ENCODE measurements at places on chromosomes 6 and 20.
A peak's percentile ranks its signal among the peaks of the same experiment; 100 is the strongest.

DNA sequence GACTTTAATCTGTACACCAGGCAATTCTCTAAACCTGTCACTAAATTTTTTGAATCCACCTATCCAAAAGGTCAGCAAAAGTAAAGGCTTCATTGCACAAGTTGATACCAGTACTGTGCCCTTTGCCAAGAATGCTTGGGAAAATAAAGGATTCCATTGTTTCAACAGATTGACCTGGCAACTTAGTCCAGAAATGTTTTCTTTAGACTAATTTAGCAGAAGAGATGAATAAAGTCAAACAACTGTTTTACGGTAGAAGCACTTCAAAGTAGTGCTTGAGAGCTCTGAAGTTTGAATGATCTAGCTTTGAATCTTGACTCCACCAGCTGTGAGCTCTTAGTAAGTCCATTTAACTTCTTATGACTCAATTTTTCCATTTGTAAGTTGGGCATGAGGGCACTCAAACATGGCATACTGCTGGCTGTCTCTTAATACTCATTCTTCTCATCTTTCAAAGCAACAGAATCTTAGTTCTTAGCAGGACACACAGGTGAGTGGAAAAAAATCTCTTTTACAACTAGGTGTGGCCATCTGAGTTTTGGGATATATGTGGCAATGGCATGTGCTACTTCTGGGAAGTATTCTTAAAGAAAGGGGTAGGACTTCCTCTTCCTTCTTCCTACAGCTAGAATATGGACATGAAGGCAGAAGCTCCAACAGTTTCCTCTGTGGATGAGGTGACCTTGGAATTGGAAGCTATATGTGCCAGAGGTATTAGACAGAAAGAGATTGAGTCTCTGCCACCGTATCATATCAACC is 55.9 kb upstream of the LOC128125822 start:
- DNase-seq: no peak

DNA sequence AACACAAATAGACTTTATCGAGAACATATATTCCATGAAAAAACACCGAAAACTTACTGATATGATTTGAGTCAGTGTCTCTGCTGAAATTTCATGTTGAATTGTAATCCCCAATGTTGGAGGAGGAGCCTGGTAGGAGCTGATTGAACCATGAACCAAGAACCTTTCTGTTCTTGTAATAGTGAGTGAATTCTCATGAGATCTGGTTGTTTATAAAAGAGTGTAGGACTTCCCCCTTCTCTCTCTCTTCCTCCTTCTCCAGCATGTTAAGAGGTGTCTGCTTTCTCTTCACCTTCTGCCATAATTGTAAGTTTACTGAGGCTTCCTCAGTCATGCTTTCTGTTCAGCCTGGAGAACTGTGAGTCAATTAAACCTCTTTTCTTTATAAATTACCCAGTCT is 1289.3 kb upstream of the CITED2 start:
- no peak for DNase-seq

- peak; percentile 58 for DNase-seq
Measured at GRCh38 chr20:62740286-62741141, 31.9 kb downstream of the NTSR1 start.

GRCh38 chr6:49541210-49541724 is 9.2 kb upstream of the C6orf141 start:
- peak; percentile 59 for DNase-seq

DNA sequence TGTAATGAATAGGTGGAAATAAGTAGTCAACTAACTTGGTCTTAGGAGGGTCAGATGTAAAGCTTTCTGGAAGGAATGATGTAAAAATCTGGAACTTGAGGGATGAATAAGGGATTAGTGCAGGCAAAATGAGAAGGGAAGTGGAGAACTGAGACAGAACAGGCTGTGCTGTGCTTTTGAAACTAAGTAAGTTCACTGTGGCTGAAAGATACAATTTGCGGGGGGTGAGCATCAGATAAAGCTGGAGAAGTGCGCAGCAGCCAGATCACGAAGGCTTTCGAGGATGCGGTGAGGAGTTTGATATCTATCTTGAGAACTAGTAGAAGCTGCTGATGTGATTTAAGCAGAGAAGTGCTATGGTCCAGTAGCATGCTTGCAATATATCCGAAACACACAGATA is 247.8 kb downstream of the RNF144B start:
- no peak for DNase-seq

GRCh38 chr6:161890832-161891297 is 617.0 kb upstream of the AGPAT4 start:
- no peak for DNase-seq

DNA sequence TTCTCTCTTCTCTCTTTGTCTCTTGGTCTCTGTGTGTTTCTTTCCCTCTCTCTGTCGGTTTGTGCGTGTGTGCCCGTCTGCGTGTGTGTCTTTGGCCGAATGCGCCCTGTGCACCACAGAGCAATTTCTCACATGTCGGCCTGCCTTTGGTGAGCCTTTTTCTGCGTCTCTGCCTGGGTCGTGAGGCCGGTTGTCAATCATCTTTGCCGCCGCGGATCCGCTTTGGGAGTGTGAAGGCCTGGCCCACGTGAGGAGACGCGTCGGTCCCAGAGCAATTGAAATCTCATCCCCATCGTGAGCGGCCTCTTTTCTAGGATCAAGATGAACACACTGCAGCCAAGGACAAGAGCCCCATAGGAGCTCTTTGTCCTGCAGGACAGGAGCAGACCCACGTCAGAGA is 580.7 kb upstream of the ZNF337 start:
- DNase-seq: no peak

DNA sequence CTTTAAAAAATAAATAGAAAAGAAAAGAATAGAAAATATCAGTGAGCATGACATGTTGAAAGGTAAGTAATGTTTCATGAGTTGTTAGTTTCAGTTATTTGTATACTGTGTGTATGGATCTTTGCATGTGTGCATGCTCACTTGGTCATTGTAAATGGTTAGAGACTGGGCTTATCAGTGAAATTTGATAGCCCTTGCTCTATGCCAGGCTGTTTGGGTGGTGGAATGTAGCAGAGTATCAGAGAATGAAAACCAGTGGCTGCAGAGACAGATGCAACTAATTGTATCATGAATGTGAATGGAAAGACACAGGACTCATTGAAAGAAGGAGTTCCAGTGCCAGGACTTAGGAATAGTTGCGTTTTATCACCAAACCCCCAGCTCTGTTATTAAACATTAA is 4.2 kb downstream of the GSTA2 start:
- DNase-seq: no peak

GRCh38 chr6:136886091-136886490 is 36.0 kb upstream of the SLC35D3 start:
- no peak for DNase-seq

DNA sequence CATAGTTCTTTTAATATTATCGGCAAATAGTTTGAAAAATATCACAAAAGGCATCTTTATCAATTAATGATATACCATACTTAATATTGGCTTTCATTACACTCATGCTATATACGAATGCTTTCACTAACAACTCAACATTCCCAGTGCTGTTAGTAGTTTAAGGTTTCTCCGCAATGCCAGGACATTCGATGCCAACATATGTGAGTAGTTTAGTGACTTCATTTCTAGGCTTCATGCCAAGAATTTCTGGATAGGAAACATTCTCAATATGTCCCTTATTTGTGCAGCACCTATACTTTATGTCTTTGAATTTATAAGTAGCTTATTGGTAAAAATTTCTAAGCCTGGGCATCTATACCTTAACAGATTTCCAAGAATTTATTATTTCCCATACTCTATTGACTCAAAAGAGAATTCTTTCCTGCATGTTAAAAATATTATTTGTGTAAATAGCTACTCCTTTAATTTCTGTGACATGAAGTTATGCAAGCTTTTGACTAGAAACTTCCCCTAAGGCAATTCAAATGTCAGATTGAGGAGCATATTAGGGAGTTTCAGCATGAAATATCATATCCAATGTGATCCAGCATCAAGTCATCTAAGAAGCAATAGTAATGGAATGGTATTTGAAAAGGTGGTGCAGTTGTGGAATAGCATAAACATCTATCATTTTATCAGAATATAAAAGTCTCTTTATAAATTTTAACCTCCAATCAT is 236.0 kb upstream of the STXBP5 start:
- peak; percentile 65 for DNase-seq

GRCh38 chr6:85186546-85187175 is 263.2 kb upstream of the NT5E start:
- DNase-seq: no peak

- DNase-seq: peak; percentile 88
Measured at GRCh38 chr6:2542858-2543218, 207.9 kb downstream of the MYLK4 start.

DNA sequence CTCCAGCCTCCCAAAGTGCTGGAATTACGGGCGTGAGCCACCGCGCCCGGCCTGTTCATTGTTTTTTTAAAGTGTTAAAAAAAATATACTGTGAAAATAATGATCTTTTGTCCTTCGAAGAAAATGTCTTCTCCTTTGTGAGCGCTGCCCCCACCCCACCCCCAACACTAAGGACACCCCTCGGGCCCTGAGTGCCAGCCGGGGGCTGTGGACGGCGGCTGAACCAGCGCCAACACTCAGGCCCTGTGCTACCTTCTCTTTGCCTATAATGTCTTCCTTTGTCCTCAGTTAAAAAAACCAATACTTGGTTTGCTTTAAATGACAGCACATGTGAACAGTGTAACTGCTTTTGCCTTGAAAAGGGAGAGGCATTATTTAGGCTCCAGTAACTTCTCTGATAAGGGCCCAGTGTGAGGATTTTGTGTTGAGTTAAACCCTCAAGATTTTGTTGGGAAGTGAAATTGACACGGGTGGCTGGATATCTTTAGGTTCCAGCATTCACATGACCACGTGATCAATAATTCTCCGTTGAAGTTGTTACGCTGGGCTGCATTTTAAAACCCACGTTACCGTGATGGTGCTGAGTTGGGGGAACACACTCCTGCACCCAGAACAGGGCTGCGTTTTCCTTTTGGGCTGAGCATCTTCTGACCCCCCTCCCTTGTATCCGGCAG is 9.5 kb upstream of the ADRM1 start:
- DNase-seq: no peak

- DNase-seq: no peak
Measured at GRCh38 chr6:83071023-83071422, 3.6 kb downstream of the DOP1A start.

DNA sequence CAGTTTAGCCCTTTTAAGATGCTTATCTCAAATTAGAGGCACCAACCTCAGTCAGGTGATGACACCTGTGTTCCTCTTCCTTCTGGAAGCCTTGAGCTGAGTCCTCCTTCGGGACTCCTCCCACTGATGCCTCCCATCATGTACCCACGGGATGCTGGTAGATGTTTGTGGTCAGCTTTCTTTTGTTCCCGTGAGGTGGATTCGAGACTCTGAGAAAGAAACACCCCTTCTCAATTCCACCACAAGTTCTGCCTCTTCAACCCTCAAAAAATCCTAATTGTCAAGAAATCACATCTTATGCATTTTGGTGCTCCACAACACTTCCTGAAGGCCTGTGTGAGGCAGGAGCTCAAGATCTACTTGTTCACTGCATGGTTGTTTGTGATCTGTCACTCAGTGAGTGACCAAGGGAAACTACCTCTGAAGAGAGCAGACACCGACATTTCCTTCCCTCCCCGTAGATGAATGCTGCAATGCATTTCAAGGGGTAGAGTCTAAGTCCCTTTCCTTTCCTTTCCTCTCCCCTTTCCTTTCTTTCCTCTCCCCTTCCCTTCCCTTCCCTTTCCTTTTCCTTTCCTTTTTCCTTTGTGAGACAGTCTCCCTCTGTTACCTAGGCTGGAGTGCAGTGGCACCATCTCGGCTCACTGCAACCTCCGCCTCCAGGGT is 50.5 kb downstream of the PCNA start:
- no peak for DNase-seq

DNA sequence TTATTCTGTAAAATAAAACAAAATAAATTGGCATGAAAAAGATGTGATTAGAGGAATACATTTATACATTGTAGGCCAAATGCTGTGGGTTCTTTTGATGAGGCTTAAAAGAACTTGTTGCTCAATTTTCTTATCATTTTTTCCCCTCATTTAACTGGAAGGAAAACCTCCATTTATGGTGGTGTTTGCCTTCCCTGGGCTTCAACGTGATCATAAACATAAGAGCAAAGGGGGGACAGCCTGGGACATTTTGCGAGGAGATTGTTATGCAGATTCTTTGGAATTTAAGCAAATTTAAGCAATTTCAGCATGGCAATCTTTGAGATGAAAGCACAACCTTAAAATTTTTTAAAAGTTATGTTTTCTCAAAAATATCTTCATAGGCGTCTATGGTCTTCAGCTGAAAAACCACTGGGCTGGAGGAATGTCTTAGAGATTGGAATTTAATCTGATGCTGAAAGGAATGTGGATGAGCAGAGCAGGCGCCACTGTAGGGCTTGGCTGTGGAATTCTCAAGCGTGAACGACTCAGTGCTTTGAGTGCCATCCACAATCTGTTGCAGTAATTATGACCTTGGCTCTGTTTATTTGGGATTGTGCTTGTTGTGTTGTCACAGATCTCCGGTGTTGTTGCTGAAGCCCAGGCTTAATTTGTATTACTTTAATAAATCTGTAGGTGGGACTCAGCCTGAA is 149.4 kb upstream of the MLIP start:
- DNase-seq: no peak

DNA sequence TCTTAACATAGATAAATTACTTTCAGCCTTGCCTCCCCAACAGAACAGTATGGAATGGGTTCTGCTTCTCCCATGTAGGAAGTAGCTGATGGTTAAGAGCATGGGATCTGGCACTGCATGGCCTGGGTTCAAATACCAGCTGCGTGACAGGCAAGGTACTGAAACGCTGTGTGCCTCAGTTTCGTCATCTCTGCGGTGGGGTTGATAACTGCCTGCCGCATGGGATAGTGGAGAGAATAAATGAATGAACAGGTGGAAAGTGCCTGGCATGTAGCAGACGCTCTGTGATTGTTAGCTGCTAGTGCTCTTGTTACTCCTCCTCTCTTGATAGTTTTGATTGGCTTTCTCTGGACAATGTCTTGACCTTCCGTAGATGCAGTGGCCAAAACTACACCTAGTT is 213.3 kb downstream of the ZDHHC14 start:
- DNase-seq: no peak

GRCh38 chr6:64803470-64804166 is 903.4 kb downstream of the EYS start:
- DNase-seq: no peak

- DNase-seq: no peak
Measured at GRCh38 chr20:59356662-59357165, 56.3 kb downstream of the EDN3 start.

Measured in non-pigmented ciliary epithelial cell (primary cell).